ENCODE measurements at places on chromosomes 2 and 18.

DNA sequence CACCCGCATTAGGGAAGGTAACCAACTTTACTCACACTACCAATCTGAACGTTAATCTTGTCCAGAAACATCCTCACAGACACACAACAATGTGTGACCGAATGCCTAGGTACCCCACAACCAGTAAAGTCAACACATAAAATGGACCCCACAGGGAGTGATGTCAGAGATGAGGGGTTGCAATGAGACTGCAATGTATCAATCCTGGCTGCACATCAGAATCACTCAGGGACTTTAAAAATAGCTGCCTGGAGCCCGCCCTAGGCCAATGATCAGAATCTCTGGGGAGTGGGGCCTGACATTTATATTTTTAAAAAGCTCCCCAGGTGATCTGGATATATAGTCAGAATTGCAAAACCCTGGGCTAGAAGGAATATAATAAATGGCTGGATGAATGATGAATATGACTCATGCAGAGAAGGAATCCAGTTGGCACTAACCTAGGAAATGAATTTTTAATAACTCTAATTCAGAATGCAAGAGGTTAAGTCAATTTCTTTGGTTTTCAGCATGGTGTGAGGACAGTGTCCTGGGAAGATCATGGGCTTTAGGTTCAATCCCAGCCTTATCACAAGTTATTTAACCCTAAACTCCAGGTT, 92.8 kb downstream of the COLEC12 start:
- ATAC-seq = no peak

DNA sequence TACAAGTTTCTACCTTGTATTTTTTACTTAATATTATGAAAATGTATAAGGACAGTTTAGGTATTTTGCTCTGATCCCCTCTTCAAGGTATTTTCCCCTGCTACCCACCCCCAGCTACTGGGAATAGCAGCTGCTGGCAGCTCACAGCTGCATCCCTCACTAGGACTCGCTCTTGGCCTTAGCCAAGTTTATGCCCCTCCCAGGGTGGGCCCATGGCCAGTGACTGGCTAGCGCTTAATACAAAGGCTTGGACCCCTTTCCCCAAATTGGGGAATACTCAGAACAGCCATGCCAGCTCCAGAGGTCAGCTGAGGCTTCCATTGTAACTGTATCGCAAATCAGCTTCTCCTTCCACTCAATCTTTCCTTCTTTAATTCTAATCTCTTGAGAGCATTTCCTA, 131.3 kb downstream of the GFPT1 start:
- ATAC-seq = no peak

DNA sequence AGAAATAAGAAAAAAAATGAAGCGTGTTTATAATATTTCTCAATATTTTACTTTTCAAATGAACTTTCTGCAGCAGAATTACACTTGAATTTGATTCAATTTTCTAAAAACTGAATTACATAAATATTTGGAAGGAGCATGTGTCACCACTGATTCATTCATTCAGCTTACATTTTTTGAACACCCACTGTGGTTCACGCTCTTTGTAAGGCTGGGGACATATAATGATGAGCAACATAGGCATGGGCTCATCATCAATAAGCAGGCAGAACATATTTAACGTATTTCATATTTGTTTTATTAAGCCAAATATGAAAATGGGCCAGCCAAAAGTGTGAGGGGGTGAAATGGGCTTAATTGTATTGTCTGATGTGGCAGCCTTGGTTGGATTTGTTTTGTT, 209.1 kb downstream of the CTNNA2 start:
- no peak for ATAC-seq

GRCh38 chr2:24676493-24676892, 116.7 kb downstream of the PTRHD1 start:
- no peak for ATAC-seq

GRCh38 chr2:227608561-227609338, 5.9 kb downstream of the SCYGR3 start:
- ATAC-seq = no peak

DNA sequence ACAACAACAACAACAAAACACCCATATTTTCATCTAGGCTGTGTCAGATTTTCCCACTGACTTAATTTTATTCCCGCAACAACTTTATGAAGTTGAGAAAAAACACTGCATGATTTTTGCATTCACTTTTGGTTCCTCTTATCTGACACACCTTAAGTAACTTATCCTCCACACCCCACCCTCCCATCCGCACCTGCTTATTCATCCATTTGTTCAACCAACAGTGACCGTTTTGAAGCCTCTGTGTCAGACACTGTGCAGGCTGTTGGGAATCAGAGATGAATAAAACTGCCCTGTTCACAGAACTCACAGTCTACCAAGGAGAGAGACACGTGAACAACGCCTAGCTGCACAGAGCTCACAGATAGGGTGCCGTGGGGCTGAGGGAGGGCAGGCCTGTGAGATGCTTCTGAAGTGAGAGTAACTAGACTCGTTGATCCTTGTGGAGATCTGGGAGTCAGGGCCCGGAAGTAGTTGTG, 7.4 kb downstream of the CNNM4 start:
- ATAC-seq = no peak

DNA sequence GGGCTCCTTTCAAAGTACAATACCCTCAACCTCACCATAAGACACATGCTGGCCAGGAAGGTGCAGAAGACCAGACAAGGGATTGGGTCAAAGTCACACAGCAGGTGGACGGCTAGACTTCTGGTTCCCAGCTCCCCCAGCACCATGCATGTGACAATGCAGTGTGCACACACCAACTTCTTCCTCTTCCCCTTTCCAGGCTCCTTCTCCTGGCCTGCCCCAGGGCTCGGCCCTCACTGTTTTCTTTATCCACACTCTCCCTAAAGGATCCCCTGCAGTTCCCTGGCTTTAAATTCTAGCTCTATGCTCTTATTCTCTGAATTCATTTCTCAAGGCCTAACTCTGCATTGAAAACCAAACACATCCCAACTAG, 82.3 kb downstream of the LOXHD1 start:
- no peak for ATAC-seq

GRCh38 chr18:12768625-12769024, 65.8 kb downstream of the PSMG2 start:
- no peak for ATAC-seq

DNA sequence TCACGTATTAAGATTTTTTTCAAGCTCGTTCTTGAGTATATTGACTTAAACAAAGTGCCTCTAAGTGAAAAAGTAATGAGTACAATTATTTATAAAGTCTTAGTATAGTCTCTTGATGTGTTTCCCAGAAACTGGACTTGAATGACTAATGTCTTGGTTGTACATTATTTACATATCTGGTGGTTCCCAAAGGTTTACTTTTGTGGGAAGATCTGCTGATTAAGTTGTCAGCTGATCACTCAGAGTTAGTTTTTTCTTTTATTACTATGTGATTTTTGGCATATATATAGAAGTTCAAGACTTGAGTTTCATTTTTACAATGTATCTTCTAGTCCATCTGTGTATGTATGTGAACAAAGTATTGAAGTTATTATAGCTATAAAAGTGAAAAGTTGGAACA, 29.5 kb downstream of the RNF144A start:
- peak; percentile 78 for ATAC-seq

GRCh38 chr2:48065096-48065495, 158.8 kb upstream of the FBXO11 start:
- ATAC-seq = no peak

GRCh38 chr18:41587976-41588375, 367.1 kb upstream of the PIK3C3 start:
- no peak for ATAC-seq

GRCh38 chr18:23203891-23204432, 68.7 kb downstream of the CABLES1 start:
- ATAC-seq = no peak

DNA sequence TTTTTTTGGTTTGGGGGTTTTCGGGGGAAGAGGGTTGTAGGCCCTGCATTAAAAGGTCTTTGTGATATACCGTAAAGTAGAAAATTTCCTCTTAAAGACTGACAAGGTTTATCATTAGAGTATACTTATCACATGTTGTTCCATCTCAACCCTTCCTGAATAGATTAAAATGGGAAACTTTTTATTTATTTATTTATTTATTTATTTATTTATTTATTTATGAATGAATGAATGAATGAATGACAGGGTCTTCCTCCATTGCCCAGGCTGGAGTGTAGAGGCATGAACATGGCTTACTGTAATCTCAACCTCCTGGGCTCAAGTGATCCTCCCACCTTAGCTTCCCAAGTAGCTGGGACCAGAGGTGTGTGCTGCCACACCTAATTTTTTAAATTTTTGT, 48.5 kb upstream of the SLC3A1 start:
- ATAC-seq = no peak

DNA sequence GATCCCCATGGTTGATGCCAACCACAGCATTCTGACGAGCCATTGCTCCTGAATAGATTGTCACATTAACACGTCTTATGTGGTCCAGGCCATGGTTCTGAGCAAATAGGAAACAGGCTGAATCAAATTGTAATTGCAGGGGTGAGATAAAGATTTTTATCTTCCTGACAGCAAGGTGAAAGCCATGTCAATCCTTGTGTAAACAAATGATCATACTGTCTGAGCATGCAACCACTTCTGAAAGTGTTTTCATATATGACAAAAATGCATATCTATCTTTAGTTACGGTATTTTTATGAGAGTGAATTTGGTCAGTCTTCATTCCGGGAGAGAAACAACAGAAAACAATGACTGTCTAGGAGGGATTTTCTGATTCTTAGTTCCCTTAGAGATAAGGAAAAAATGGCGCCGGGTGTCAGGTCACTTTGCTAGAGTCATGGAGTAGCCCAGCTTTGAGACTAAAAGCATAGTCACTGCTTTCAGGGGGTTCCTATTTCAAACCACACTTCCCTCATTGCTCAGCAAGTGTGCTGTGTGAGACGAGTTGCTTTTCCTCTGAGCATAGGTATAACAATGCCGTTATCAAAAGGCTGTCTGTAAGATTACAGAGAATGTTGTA, 958.9 kb downstream of the DCDC2C start:
- ATAC-seq = no peak

- ATAC-seq = no peak
Observed at GRCh38 chr2:196516564-196516963, 123.0 kb upstream of the CCDC150 start.

GRCh38 chr2:85167479-85167878, 34.3 kb downstream of the TCF7L1 start:
- no peak for ATAC-seq

DNA sequence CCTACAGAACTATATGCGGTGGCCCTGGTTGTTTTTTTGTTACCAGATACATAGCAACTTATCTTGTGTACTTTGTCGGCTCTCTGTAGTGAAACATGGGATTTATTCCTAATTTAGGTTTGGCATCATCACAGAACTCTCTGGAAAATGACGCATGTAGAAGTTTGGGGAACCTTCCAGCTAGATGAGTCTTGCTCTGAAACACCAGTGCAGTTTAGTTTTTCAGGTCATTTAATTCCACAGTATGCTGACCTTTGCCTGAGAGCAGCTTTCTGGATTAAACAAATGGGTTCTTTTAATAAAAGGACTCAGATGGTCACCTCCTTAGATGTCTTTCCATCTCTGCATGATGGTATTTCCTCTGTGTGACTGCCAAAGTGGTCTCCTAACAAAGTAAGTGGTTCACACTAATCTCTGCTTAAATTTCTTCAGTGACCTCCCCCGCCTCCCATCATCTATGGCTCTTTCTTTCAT, 39.9 kb downstream of the MYO3B start:
- no peak for ATAC-seq

GRCh38 chr18:24447961-24448360, 12.5 kb upstream of the HRH4 start:
- ATAC-seq = no peak

- no peak for ATAC-seq
Observed at GRCh38 chr18:43780782-43781340, 503.6 kb upstream of the SYT4 start.

- peak; percentile 50 for ATAC-seq
Observed at GRCh38 chr2:169828141-169828811, 1.0 kb downstream of the UBR3 start.

DNA sequence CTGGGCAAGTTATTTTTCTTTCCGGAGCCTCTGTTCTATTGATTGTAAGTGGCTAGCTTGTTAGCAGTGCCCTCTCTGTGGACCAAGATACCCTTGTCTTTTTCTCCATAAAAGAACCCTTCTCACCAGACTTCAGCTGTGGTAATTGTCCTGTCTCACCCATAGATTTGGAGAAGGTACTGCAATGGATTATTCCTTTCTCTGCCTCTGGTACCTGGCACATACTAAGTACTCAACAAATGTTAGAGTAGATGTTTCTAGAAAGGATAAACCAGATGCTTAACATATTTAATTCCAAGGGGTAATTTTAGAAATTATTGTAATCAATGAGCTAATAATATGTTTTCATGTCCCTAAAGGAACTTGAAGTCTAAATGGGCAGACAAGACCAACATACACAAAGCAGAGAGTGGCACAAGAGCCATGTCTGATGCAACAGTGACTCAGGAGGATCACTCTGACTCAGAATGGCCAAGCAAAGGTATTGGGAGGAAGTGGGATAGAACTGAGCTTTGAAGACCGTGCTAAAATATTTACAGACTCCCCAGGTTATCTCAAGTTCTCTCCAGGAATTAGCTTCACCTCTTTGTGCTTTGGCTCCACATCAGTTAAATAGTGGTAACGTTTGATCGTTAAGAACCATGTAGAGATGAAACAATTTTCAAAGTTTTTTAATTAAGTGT, 129.7 kb upstream of the OSR1 start:
- ATAC-seq = peak; percentile 38

DNA sequence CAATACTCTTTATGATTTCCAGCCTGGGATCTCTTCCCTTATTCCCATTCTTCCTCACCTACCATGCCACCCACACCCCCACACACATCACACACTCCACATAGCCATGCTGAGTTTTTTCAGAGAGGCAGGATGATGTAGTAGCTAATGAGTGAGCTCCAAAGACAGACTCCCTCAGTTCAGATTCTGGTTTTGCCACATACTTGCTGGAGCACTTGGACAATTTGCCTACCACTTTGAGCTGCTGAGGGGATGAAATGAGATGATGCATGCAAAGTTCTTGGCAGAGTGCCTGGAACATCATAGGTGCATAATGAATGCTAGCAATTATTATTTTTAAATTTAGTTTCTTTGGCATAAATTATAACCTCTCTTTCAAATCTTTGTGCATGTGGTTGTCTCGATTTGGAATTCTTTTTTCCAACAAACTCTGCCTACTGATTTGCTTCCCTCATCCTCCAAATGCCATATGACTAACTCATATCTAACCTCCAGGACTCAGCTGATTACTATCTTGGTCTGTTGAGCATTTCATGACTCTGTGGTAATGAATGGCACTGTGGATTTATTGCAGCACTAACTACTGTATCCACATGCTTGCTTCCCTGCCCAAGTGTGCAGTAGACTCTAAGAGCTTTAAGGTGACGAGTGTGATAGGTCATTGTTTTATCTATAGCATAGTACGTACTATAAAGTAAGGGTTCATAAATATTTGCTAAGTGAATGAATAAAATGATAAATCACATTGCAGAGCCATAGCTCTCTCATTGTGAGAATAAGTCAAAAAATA, 99.1 kb downstream of the TACR1 start:
- ATAC-seq = no peak

DNA sequence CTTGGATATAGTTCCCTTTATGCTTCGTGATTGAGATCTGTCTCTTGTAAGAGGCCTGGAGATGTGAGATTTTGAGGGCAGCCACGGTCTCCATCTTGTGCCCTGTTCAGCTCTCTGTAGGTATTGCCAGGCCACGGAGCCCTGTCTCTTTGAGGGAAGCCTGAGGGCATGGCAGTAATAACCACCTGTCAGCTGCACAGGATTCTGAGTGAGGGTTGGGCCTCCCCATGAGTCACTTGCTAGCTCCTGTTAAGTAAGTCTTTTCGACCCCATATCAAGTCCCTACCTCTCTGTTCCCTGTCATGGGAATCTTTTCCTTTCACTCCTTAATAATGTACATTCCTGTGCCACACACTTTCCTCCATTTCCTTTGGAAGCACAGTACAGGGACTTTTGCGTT, 20.4 kb downstream of the LYPD6B start:
- no peak for ATAC-seq

All from activated CD4-positive, CD25-positive, alpha-beta regulatory T cell treated with anti-CD3 and anti-CD28 coated beads, Interleukin-2, amount 50 U/mL, for 24 hours (primary cell).